ENCODE measurements at places on chromosomes 3 and 15.

- no peak for DNase-seq
Measured at GRCh38 chr15:29566914-29567313, 255.4 kb downstream of the TJP1 start.

DNA sequence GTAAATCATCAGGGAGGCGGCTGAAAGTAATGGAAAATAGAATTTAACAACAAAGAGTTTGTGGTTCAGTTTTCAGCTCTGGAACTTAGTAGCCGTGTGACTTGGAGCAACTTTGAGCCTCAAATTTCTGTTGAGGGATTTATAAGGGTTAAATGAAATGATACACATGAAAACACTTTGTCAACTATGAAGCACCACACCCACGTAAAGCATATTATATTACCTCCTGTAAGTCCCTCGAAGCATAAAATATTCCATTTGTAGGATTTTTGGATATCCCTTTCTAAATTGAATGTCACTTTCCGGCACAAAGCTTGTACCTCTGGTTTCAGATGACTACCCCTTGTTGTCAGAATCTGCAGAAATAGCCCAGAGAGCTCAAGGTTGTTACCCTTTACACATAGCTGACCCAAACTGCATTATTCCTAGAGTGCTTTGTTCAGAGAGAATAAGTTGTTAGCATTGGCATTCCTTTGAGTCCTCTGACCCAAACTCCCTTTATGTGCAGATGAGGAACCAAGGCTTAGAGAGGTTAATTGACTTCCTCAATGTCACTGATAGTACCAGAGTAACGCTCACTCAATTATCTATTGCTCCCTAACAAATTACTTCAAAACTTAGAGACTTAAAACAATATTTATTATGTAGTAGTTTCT is 187.9 kb upstream of the UMPS start:
- no peak for DNase-seq

- no peak for DNase-seq
Measured at GRCh38 chr15:96324940-96325540, 5.5 kb upstream of the NR2F2 start.

GRCh38 chr15:28185148-28185895 is 86.2 kb upstream of the OCA2 start:
- no peak for DNase-seq

DNA sequence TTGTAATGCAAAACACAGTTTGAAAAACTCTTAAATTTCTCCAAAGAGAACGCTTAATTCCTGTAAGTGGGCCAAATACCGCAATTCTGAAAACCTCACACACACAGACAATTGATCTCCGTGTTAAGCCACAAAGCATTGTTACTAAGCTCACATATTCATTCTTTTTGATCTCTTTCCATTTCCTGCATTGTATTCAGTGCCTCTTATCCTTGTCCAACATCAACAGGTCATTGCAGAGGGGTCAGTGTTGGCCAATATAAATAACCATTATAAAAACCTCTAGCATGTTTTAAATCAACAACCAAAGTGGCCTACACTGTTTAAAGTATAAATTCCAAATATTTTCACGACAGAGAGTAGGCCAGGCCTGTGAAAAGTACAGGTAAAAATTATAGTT is 171.1 kb downstream of the PDZRN3 start:
- DNase-seq = no peak

- no peak for DNase-seq
Measured at GRCh38 chr15:68012911-68013310, 41.2 kb upstream of the PIAS1 start.

GRCh38 chr3:57911593-57911992 is 96.6 kb upstream of the FLNB start:
- no peak for DNase-seq

- no peak for DNase-seq
Measured at GRCh38 chr3:128354788-128355542, 111.7 kb downstream of the DNAJB8 start.

GRCh38 chr15:39192979-39193560 is 387.8 kb upstream of the THBS1 start:
- no peak for DNase-seq

DNA sequence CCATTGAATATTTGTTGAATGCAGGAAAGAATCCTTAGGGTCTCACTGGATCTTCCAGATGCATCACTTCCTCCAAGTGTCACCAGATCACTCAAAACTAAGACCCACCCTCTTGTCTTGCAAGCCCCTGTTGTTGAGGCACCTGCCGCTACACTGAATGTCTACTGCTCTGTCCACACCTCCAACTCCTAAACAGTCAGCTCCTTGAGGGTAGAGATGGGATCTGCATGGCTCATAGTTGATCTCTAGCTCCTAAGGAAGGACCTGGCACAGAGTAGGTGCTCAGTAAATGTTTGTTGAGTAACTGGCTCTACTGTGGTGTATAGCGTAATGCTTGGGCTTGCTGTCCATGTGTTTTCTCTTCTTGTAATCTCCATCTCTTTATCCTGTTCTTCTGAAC is 8.8 kb downstream of the SLC6A20 start:
- no peak for DNase-seq

DNA sequence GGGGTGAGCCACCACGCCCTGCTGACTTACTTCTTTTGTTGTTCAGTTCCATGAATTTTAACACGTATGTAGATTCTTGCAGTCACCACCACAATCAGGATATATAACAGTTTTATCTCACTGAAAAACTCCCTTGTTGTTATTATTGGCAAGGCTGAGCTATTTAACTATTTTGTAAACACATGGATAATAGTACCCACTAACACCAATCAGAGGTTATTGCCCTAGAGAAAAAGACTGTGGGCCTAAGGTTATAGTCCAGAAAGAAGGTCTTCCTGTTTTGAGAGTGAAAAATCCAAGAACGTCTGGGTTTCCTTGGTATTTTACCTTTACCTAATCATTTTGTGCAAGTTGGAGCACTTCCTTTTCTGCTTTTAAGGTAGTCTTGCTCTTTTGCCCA is 9.5 kb downstream of the ZWILCH start:
- DNase-seq = no peak

GRCh38 chr3:49914906-49915305 is 11.2 kb upstream of the MST1R start:
- DNase-seq = no peak

- DNase-seq = no peak
Measured at GRCh38 chr3:43883729-43884396, 193.1 kb downstream of the ABHD5 start.

DNA sequence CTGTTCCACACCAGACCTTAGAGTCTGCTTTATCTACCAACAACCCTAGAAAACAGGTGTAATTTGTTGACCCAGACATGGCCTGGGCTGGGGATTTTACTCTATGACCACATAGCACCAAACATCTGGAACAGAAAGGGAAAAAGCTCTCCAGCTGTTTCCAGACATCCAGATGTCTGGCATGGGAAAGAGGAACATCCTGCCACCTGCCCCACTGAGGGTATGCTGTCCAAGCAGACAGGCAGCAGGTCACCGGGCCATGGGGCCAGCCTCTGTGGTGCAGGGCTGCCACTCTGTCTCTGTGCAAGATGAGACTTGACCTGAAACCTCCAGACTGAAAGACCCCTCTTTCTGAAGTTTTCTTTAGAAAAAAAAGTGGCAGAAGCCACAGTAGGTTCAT is 359.3 kb upstream of the ICE2 start:
- DNase-seq = no peak

DNA sequence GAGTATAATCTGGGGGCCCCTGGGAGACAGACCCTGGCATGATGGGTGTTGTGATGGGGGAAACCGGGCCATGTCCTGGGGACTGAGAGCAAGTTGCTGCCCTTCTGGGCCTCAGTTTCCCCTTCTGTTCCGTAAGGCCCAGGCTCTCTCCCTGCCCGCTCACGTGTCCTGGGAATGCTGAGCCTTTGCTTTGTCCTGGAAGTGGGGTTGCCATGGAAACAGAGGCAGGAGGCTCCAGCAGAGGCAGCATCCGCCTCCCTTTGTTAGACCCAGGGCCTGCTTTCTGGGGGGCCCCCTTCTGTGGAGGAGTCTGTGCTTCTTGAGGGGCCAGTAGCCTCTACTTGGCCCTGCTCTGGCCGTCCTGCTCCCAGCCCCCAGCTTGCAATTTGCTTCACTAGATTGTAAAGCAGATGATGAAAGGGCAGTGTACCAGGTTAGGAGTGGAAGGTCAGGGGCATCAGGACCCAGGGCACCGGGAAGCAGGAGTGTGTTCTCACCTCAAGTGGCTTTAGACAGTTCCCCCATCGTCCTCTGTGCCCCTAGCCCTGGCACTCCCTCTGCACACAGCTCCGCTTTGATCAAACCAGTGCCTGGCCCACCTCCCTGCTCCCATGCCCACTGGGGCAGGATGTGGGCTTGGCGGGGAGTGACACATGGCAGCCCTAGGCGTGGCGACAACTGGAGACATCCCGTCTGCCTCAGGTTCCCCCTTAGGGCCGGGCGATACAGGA is 105.6 kb downstream of the FBLN2 start:
- DNase-seq = no peak

- DNase-seq = no peak
Measured at GRCh38 chr3:68256635-68257223, 602.3 kb upstream of the SUCLG2 start.

GRCh38 chr15:76470691-76471090 is 134.1 kb downstream of the ISL2 start:
- no peak for DNase-seq

DNA sequence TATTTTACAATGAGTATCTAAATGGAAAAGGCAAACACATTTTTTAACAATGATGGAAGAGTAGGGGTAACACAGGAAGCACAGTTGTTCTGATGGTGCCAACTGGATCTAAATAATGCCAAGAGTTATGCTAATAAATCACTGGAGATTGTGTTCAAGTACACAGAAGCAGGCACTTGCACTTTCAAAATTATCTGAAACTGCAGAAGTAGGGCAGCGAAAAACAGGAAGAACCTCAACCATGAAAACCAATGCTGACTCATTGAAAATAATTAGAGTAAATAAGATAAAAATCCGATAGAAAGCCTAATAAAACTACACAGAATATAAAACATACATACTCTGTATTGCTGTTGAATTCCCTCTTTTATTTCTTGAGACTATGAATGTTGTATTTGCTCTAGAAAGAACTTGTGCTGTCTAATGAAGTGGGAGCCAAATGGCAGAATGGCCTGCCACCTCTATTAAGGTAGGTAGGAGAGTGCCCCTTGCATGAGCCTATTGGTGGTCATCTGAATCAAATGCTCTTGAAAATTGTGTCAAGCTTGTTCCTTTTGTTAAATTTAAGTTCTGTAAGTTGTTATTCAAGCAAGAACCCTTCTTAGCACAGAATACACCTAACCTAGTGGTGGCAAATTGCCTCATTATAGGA is 93.7 kb downstream of the ABI3BP start:
- no peak for DNase-seq

DNA sequence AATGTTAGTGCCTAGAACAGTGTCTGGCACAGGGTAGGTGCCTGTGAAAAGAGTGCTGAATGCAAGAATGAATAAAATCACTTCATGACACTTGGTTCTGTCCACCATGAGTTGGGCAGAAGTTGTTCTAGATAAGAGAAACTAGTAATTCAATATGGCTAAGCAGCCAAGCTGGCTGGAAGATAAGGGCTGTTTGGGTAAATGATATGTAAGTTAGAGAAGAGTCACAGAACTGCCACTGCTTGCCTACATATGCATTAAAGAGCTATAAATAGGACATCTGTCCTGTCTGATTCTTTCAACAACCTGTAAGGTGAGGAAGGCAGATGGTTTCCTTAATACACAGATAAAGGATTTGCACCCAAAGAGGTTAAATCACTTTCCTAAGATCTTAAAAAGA is 13.1 kb downstream of the MTMR10 start:
- DNase-seq = no peak

DNA sequence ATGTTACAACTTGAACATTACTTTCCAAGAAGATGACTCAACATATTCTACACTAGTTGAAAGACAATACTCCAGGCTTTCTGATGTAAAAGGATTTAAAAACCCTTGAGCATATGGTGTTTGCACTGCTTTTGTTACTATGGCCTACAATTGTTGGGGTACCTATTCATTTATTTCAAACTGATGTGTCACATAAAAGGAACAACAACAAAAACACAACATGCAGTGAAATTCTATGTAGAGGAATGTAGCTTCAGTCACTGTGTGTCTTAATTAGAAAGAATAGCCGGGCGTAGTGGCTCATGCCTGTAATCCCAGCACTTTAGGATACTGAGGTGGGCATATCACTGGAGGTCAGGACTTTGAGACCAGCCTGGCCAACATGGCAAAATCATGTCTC is 1.6 kb downstream of the SPATA16 start:
- DNase-seq = no peak

DNA sequence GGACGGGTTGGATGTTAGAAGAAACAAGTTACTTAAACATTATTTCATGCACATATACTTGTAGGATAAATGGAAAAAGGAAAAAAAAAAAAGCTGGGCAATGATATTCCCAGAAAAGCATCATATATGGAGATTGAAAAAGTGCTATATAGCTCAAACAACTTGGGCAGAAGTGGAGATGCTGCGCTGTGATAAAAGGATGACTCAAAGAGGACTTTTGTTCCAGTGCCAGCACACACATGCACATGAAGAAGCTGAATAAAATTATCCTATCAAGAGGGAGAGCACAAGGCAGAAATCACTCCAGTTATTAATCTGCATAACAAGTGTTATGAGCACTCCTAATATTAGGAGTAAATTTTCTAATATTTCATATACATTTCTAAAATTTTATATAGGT is 30.9 kb downstream of the FRMD4B start:
- no peak for DNase-seq

DNA sequence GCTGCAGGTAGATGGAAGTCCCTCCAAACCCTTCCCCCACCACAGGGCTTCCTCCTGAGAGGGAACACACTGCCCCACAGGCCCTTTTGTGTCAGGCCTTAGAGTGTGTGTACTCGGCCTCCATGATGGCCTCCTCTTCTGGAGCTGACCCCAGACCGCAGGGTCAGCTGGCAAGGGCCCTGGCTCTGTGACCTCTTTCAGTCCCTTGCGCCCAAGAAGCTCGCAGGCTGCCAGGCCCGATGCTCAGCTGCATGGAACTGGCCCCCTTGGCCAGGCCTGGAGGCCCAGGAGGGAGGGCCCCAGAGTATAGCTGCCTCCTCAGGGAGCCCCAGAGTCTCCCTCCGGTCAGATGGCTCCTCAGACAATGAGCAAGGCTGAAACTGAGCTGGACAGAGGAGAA is 23.4 kb upstream of the ANKDD1A start:
- DNase-seq = no peak

DNA sequence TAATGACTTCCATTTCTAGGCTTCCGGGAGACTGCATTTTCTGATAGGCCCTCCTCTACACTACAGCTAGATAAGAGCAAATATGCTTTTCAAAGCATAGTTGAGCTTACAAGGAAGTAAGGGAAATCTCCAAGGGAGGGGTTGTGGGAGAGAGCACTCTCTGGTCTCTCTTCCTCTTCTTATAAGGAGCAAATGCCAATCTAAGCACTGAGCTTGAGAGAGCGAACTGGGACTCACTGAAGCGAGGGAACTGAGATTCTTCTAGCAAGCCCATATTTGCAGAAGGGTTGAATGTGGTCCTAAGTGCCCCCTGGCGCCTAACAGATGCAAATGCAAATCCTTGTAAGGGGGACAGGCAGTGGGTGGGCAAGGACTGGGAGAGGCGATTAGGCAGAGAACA is 164.8 kb downstream of the ERC2 start:
- no peak for DNase-seq
